Activated T-cell treated with anti-CD3 and anti-CD28 coated beads, Interleukin-2, amount 50 U/mL, for 4 hours (primary cell): ENCODE measurements at places on chromosomes 16 and 17. TPM values are rescaled to one million over a fixed set of nuclear protein-coding genes. Genes with fewer than 3 reads are reported as not detected.

The CDH8 gene
- not detected for total RNA-seq

The STARD3 gene
- 66.0 TPM for total RNA-seq

The TNFRSF17 gene
- not detected for total RNA-seq

The SLC16A6 gene
- total RNA-seq: 6.0 TPM

The NPIPA2 gene
- total RNA-seq: 1.3 TPM

The GRB7 gene
- 0.43 TPM for total RNA-seq

The SLC9A5 gene
- total RNA-seq: 3.6 TPM

The KRT36 gene
- total RNA-seq: not detected

The RUNDC3A gene
- total RNA-seq: 0.26 TPM

The LGALS9B gene
- total RNA-seq: not detected

The C17orf113 gene
- total RNA-seq: not detected
